ENCODE measurements at places on chromosomes 1 and 21. TPM values are rescaled to one million over a fixed set of nuclear protein-coding genes. Genes with fewer than 3 reads are reported as not detected.

GRCh38 chr1:153959454-153959853, 1.0 kb upstream of the CRTC2 start:
- DNase-seq = no peak

DNA sequence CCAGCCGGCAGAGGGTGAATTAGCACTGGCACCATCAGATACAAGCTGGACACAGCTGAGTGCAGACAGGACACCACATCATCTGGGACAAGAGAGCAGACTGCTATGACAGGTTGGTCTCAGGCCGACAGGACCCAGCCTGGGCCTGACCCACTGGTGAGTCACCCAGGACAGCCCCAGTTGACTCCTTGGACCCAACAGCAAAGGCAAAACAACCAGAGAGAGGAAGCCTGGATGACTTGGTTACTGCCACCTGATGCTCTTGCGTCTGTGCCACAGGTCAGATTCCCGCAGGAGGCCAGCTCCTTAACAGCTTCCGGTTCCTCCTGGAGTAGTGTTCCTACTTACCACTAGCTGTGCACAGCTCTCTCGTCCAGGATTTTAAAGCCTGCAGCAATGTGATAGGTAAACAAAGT, 18.5 kb downstream of the CCN1 start:
- no peak for DNase-seq

The ZNF695 gene
- total RNA-seq = 5.9 TPM

GRCh38 chr1:30129001-30129408, 594.4 kb downstream of the MATN1 start:
- no peak for DNase-seq

The SPRR2F gene
- total RNA-seq = 54.4 TPM

The MTFR1L gene
- total RNA-seq = 76.6 TPM

The C1orf226 gene
- total RNA-seq = 4.3 TPM

DNA sequence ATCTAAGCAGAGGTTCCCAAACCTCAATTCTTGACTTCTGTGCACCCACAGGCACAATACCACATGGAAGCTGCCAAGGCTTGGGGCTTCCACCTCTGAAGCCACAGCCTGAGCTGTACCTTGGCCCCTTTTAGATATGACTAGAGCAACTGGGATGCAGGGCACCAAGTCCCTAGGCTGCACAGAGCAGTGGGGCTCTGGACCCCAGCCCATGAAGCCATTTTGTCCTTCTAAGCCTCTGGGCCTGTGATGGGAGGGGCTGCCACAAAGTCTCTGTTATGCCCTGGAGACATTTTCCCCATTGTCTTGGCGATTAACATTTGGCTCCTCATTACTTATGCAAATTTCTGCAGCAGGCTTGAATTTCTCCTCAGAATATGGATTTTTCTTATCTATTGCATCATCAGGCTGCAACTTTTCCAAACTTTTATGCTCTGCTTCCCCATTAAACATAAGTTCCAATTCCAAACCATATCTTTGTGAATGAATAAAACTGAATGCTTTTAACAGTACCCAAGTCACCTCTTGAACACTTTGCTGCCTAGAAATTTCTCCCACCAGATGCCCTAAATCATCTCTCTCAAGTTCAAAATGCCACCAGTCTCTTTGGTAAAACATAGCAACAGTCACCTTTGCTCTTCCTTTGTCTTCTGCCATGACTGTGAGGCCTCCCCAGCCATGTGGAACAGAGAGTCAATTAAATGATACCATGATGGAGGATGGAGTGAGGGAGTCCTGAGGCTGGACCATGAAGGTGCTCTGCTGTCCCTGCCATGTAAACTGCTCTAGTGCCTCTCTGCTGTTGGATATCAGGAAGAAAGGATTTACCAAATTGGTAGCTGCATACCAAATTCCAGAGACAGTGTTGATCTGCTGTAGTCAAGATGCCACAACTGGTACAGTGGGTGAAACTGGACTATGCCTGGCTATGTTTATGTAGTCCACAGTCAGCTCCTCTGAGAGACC, 37.6 kb downstream of the RUNX3 start:
- DNase-seq = peak; percentile 19

DNA sequence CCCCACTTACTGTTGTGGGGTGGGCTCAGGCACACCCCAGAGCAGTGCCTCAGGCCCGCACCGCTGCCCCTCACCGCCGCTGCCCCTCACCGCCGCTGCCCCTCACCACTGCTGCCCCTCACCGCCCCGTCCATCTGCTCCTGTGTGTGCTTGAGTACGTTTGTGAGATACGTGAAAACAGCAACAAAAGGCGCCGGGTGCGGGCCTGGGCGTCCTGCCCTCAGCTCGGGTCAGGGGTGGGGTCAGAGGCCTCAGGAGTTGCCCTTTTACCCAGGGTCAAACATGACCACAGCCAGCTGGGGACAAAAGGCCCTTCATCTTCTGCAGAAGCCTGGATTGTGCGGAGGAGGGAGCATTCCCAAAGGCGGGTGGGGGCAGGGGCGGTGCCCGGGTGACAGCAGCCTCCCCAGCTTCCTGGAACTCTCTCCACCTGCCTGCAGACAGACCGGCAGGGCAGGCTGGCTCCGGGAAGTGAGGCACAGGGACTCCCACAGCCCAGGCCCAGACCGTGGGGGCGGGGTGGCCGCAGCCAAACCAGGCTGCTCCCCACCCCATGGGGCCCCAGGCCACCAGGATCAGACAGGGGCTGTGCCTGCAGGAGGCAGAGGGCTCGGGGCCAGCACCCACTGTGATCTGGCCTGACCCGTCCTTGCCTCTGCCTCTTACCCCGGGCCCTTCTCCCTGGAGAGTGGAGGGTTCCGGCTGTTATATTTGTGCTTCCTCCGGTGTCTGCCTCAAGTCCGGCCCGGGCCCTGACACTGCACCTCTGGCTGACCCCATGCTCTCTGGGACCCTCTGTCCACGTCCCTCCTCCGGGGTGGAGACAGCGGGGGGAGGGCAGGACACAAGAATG, 2.3 kb upstream of the VWA1 start:
- peak; percentile 74 for DNase-seq

- DNase-seq = no peak
These were observed 117.2 kb downstream of the PCP4 start for GRCh38 chr21:39984286-39984991.

The FTCD gene
- total RNA-seq = 9.6 TPM

The TNFRSF4 gene
- total RNA-seq = 0.34 TPM

DNA sequence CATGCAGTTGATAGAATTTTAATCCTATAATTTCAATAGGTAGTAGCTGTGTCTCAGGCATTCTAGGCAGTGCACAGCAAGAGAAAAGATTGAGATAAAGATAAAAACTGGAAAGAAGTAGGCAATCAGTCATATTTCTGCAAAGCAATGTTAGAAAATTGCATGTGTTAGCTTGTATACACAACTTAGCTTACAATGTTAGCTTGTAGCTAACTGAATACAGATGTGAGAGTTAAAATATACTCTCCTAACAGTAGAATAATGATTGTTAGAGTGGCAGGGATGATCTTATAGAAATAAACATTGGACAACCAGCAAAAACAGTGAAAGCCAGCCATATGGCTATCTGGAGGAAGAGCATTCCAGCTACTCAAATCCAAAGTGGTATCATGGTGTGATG, 29.0 kb downstream of the PTPRC start:
- no peak for DNase-seq

DNA sequence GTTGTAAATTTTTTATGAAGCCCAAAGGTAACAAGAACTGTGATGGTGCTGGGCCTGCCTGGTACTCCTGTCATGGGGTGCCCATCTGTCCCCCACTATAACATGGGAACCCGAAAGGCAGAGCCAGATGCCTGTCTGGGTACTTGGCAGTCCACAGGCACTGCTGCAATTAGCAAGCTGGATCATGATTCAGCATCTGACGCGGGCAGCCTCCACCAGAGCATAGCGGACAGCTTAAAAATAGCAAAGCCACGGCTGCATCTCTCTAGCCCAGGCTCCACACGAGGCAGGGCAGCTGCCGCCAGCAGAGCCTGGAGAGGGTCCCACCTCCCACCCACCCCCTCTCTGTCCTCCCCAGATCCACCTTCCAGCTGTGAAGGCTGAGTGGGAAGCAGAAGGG, 22.9 kb downstream of the SUSD4 start:
- no peak for DNase-seq

- no peak for DNase-seq
These were observed 37.9 kb upstream of the RC3H1 start for GRCh38 chr1:174060090-174060489.

The PTGS2 gene
- total RNA-seq = 20.2 TPM

The CADM3 gene
- 2.9 TPM for total RNA-seq

The PROK1 gene
- total RNA-seq = 0.95 TPM

The C4BPA gene
- total RNA-seq = 0.16 TPM

The OXCT2 gene
- total RNA-seq = 0.22 TPM
